ENCODE measurements at places on chromosomes 12 and 14.

DNA sequence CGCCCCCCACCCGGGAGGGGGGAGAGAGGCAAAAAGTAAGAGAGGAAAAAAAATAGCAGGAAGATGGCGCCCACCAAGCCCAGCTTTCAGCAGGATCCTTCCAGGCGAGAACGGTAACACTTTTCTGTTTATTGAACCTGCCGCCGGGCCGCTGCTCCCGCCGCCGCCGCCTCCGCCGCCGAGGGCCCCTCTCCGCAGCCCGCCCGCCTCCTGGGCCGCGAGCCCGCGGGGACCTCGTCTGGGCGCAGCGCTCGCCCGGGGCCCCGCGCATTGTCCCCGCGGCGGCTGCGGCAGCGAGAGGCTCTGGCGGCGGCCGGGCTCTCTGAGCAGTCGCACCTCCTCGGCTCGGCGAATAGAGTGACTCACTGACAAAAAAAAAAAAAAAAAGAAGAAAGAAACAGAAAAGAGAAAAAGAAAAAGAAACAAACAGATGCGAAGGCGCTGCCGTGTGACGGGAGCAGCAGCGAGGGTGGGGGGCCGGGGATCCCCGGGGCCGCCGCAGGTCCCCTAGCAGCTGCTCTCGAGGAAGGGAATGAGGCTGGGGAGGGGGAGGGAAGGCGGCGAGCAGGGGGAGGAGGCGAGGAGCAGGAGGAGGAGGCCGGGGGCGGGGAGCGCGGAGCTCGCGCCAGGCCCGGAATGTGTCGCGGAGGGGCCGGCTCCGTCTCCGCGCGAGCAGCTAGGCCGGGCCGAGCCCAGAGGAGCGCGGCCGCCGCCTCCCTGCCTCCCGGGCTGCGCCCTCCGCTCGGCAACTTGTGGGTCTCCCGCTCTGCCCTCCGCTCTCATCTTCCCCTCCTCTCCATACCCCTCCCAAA lies 781 bp downstream of the NPAS3 start:
- peak; percentile 59 for DNase-seq

- no peak for DNase-seq
Measured at GRCh38 chr12:113898466-113898865, 67.7 kb downstream of the RBM19 start.

GRCh38 chr14:28754209-28754985 lies 12.2 kb upstream of the FOXG1 start:
- DNase-seq, result no peak

GRCh38 chr12:94336211-94336925 lies 123.3 kb downstream of the CEP83 start:
- no peak for DNase-seq

GRCh38 chr14:104438166-104438887 lies 141.2 kb upstream of the C14orf180 start:
- DNase-seq, result no peak

- no peak for DNase-seq
Measured at GRCh38 chr14:91145391-91146160, 31.7 kb downstream of the DGLUCY start.

GRCh38 chr12:789852-790563 lies 37.6 kb downstream of the WNK1 start:
- DNase-seq, result no peak

GRCh38 chr12:2227360-2227759 lies 174.6 kb downstream of the CACNA1C start:
- no peak for DNase-seq
